Activated T-cell treated with anti-CD3 and anti-CD28 coated beads, Interleukin-2, amount 50 U/mL, for 1 hour (primary cell): ENCODE measurements at places on chromosomes 3 and 15.
A peak's percentile ranks its signal among the peaks of the same experiment; 100 is the strongest.

DNA sequence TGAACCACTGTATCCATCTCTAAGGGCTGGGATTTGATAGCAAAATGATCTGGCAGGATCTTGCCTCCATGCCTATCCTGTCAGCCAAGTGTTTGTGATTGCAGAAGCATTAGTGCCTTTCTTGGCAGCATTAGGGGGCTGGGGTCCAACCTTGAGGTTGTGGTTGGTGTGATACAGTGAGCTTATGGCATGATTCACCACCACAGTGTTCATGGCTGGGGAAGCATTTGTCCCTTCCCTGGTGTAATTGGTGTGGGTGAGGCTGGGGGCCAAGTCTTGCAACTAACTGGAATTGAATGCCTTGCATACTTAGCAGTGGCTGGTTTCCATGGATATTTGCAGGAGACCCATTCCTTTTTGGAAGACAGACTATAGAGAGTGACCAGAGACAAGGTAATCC is 271.0 kb upstream of the TBL1XR1 start:
- no peak for DNase-seq

DNA sequence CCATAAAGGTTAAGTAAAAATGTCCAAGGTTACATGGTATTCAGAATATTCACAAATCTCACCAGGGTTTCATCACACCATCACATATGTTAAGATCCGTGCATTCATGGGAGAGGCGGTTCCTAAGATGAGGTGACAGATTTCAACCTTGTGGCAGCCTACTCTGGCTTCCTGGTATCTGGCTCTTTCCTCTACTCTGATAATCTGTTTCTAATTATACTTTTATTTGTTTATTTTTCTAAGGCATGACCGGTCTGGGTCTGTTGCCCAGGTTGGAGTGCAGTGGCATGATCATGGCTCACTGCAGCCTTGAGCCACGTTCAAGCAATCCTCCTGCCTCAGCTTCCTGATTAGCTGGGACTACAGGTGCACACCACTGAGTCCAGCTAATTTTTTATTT is 34.4 kb downstream of the RAF1 start:
- no peak for DNase-seq

DNA sequence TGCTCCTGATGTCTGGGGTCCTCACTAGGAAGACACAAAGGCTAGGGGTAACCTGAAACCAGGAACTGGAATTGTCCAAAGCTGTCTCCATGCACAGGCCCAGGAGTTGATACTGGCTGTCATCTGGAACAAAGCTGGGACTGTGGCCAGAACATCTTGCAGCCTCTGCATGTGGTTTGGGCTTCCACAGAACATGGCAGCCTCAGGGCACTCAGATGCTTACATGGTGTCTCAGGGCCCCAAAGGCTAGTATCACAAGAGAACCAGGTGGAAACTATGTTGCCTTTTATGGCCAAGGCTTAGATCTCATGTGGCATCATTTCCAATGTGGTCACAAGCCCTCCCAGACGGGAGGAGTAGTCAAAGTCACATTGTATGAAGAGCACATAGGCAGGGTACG is 335.2 kb upstream of the TRIM42 start:
- DNase-seq: no peak

- no peak for DNase-seq
Measured at GRCh38 chr3:142904639-142905436, 16.0 kb upstream of the PCOLCE2 start.

GRCh38 chr3:188051801-188052168 is 102.2 kb upstream of the LPP start:
- DNase-seq: no peak

DNA sequence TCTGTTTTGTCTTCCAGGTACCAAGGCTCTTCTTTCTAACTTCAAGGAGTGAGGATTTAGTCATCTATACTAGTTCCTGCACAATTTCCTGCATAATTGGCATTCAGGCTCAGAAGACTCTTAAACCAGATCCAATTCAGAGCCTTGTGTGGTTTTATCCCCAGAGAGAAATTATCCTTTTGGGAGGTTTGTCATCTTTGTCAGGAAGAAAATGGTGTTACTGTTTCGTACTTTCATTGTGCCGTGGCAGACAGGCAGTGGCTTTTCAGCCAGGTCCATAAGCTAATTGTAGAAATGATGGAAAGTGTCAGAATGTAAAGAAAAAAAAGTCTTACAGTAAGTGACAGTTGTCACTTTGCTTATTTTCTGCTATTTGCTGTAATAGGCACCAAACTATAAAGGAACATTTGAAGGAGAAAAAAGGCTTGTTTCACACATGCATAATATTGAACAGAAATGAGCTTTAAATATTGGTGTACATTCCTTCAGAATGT is 82.8 kb downstream of the CADM2 start:
- no peak for DNase-seq

DNA sequence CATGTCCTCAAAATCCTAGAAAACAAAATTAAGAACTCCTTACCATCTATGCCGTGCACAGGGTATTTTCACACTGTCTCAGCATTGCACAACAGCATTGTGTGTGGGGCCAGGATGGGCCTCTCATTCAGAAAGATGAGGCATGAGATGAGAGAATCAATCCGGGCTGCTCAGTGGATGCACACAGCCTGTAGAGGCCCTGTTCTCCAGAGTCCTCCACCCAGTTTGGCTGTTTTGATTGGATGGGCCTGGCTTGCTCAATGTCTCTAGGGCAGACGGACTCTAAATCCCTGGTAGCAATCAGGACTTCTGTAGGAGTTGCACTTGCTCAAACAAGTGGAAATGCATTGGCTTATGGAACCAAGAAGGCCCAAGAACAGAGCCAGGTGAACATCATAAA is 20.2 kb upstream of the CPNE9 start:
- DNase-seq: no peak

- DNase-seq: peak; percentile 51
Measured at GRCh38 chr3:152183473-152183872, 85.3 kb upstream of the MBNL1 start.

DNA sequence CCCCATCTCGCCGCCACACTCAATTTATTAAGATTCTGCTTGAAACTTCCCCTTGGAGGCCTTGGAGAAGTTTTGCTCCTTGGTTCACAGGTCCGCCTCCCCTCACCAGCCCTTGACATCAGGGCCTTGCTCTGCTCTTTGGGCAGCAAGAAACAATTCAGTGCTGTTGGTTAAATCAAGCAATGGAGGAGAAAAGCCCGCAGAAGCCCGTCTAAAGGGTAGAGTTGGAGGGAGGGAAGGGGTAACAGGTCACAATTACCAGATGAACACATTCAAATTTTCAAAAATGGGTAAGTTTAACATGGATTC is 429 bp downstream of the PARP9 start:
- no peak for DNase-seq

DNA sequence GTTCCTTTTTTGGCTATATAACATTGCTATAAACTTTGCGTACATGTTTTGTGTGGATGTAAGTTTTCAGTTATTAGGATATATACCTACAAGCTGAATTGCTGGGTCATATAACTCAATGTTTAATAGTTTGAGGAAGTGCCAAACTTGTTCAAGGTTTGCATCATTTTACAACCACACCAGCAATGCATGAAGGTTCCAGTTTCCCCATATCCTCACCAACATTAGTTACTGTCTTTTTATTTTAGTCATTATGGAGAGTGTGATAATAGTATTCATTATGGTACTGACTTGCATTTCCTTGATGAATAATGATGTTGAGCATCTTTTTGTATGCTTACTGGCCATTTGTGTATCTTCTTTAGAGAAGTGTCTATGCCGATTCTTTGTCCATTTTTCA is 112.3 kb downstream of the NR1I2 start:
- no peak for DNase-seq

DNA sequence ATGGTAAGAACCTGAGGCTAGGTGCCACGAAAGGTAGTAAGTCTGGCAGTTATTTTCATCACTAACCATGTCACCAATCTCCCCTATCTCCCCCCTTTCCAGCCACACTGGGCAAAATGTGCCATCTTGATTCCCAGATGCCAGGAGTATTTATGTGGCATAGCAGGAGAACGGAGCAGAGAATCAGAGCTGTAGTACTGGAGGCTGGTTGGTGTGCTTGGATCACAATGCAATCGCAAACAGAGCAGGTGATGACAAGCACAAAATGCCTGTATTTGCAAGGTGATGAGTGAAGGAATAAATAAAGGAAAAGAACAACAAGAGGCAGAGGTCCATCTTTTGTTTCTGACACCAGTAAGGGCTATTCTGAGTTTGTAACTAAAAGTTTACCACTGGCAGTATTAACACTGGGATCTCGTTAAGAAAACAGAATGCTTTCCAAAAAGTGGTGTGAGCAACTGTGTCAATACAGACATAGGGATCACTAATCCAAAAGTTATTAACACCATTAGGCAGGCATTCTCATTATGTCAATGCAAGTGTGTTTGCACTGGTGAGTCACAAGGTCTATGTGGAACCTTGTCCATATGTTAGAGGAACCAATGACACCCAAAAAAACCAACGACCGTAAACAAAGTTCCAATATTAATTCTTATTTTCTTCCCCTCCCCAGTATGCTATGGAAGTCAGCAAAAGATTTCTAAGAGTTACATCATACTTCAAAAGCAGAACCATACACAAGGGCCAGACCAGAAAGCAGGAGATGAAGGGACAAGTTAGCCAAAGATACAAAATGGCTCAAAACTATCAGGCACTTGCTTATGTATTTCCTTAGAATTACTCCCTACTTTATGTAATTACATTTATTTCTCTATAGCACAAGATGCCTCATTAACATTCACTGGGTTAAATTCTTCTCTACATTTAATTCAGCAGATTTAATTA is 556.6 kb downstream of the FOXP1 start:
- DNase-seq: no peak

- DNase-seq: no peak
Measured at GRCh38 chr3:138030734-138031280, 20.8 kb downstream of the CLDN18 start.

DNA sequence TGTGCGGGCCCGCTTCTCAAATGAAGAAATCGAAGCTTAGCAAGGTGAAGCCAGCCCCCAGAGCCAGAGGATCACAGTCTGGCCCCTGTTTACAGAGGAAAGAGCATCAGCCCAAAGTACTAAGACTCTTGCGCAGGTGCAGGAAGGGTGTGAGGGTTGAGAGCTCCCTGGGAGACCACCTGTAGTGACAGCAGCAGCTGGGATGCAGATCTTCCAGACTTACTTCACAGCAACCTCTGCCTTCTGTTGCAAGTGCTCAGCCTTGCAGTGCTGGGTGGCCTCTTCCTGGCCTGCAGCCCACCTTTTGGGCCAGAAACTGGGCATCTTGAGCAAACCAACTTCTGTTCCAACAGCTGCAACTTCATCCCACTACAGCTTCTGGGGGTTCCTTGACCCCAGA is 19.7 kb downstream of the SPATA12 start:
- DNase-seq: no peak

GRCh38 chr3:46300461-46300789 is 53.5 kb upstream of the CCR2 start:
- no peak for DNase-seq

DNA sequence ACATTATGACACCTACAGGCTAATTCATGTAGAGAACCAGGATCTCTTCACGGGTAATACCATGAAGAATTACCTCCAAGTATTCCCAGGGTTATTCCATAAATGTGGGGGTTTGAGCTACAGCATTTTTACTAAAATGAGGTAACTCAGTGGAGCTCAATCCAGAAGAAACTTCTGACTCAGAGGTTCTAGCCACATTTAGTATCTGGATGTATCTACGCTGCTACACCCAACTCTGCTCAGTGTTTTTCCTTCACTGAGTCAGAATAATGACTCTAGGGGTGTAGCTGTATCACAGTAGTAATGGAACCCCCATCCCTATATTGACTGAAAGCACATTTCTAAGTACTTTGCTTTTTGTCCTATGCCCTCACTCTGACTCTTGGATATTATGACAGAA is 52.4 kb downstream of the COPS2 start:
- no peak for DNase-seq

- DNase-seq: no peak
Measured at GRCh38 chr3:165643425-165643824, 193.8 kb downstream of the BCHE start.

DNA sequence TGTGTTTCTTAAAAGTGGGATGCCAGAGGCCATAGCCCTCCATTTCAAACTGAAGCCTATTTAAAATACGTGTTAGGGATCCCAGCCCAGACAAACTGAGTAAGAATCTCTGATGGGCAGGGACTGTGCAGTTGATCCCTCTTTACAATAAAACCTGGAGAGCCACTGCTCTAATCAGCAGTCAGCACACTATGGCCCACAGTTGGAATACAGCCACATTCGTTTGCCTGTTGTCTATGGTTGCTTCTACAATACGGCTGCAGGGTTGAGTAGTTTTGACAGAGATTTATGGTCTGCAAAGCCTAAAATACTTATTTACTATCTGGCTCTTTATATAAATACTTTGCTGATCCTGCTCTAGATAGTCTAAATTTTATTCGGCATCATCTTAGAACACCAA is 32.4 kb downstream of the TJP1 start:
- no peak for DNase-seq

- no peak for DNase-seq
Measured at GRCh38 chr3:129961141-129961541, 13.4 kb upstream of the TRH start.
